ENCODE measurements at places on chromosomes 4 and X.

DNA sequence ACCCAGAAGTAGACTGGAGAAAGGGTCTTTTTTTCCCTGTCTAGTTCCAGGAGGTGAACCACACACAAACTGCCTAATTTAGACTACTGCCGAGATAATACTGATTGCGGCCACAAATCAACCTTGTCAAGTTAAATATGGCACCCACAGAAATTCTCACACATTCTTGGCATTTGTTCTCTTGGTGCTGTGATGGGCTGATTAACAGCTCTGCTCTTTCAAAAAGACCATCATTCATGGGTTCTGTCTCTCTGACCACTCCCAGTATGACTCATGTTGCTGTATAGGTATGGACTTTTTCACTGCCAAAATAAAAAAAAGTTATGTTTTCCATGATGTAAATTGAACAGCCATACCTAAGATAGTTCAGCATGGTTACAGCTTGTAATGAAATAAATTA is 1003.5 kb upstream of the LCORL start:
- DNase-seq = no peak

- no peak for DNase-seq
These were observed 38.4 kb upstream of the IL9R start for GRCh38 chrX:155959018-155959587.

DNA sequence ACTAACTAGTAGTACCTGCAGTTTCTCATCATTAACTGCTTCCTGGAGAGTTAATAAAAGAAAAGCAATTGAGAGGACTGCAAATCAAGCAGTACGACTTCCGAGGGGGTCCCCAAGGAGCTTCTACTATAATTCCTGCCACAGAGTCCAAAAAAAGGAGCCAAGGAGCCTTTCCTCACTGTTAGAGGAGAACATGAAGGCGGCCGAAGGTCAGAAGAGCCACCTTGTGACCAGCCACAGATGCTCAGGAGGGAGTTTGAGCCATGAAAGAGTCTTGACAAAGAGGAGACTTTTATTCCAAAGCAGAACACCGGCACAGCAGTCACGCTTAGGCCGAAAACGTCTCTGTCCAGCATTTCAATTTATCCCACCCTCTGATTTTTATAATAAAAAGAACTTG is 62.2 kb downstream of the RELL1 start:
- DNase-seq = no peak

GRCh38 chr4:157115613-157116335 is 39.8 kb downstream of the GLRB start:
- DNase-seq = no peak

GRCh38 chr4:47646372-47646771 is 161.3 kb downstream of the ATP10D start:
- DNase-seq = no peak
